Activated CD4-positive, CD25-positive, alpha-beta regulatory T cell (primary cell): ENCODE measurements at places on chromosomes 3 and 15.

DNA sequence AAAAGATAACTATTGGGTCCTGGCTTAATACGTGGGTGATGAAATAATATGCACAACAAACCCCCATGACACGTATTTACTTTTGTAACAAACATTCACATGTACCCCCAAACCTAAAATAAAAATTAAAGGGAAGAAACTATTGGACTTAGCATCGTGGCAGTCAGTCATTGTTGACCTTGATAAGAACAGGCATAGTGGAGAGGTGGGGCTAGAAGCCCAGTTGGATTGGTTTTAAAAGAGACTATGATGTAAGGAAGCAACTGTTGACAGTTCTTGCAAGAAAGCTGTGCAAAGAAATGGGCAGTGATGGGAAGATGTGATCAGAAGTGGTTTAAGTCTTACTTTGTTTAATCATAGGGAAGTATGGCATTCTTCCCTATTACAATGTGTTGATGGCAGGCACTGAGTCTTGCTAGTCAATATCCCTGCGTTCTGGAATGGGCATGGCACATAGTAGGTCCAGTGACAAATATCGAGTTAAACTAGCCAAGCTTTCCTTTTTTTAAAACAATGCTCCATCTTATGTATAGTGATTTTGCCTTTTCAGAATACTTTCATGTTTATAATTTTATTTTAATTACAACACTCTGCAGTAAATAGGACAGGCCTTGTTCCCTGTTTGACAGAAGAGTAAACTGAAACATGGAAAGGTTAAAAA is 37.9 kb downstream of the CAPN7 start:
- no peak for DNase-seq

DNA sequence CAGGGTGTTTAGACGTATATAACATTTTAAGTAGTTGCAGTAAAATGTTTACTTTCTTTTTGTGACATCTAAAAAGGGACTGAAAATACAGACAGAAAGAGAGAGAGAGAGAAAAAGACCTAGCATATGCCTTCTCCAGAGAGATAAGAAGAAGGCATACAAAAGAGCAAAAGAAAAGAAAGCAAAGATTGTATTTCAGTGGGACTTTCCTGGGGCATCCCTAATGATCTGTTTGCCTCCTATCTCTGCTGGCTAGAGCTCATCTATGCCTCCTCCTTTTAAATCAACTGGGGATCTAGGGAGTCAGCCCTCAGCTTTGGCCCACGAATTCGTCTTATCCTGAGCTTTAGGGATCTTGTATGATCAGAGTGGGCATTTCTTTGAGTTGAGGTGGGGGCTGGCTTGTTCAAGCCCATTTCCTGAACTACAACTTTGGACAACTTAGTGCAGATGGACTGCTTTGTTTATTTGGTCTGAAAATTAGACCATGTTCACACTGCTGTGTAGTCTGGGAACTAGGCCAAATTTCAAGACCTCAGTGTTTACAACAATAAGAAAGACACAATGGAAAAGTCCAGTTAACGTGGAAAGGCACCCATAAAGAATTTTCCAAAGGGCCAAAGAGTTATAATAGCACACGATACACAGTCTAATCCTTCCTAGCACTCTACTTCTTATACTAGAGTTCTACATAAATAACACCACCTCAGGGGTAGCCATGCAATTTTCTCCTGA is 61.0 kb downstream of the ATP8B4 start:
- no peak for DNase-seq

- DNase-seq, result no peak
These were observed 97.3 kb downstream of the XXYLT1 start for GRCh38 chr3:195173657-195174056.

DNA sequence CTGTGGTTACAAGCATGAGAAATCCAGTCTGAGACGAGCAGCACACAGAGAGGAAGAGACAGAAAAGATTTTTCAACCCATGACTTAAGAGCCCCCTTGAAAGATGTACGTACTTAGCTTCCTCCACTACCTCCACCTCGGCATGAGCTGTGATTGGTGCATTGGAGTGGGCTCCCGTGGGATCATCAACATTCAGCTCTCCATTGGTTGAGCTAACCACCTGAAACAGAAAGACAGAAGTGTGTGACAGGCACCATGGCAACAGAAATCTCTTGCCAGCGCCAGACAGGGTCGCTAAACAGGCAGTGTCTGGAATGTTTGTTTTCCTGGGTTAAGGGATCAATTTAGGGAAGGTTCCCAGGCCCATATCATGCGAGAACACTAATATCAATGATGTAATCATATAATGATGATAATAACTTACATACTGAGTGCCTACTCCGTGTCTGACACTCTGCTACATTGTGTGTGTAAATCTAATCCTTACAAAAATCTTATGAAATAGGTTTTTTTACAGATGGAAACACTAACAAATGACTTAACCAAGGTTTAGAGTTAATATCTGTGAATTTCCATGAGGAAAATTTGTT is 17.5 kb upstream of the PPIB start:
- no peak for DNase-seq

DNA sequence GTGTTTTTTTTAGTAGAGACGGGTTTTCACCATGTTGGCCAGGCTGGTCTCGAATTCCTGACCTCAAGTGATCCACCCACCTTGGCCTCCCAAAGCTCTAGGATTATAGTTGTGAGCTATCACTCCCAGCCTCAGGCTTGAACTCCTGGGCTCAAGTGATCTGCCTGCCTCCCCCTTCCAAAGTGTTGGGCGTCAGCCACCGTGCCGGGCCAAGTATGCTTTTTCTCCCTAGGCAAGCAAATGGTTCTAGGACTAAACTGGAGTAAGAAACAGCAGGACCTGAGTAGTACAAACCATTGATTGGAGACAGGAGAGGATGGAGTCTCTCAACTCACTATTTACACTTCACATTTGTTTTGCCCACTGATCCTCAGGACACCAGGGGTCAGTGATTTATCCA is 4.6 kb upstream of the PTPN9 start:
- no peak for DNase-seq

GRCh38 chr3:22862111-22862510 is 341.0 kb upstream of the UBE2E2 start:
- DNase-seq, result no peak

DNA sequence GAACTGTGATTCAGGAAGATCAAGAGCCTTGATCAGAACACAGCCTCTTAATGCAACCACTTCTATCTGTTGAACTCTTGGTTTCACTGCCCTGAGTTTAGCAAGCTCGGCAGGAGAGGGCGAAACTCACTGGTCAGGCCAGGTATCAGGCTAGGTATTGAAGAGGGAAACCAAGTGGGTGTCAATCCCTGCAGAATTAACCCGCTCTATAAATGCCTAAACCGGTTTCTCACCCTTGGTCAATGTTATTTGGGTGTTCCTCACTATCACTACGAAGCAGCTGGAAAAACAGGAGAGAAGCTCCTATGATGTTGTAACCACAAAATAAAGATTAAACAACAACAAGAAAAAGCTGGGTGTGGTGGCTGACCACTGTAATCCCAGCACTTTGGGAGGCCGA is 23.9 kb downstream of the LIPH start:
- DNase-seq, result no peak

DNA sequence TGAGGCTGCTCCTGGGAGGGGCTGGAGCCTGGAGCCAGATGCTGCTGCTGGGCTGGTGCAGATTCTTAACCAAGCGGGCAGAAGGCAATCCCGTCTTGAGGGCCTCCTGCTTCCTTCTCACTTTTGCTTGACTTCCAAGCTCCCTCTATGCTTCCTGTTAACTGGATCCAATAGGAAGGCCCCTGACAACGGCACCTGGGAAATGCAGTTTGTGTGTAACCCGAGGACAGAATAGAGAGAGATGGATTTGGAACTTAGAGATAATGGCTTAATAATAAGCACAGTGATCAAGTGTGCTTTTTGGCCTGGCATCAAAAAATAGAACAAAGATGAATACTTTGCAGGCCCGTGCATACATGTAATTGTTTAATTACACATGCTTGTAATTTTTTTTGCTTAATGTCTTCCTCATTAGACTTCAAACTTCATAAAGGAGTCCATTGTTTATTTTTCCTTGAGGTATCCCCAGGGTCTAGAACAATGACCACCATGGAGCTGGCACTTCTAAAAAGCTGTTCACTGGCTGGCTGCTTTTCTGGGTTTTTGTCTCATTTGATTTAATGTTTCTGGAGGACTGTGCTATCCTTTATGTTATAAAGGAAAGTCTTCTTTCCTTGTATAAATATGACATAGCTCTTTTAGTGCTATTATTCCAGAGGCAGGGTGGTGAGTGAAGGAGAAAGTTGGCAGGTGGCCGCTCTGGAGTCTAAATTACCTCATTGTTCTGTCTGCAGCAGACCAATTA is 63.3 kb upstream of the MITF start:
- DNase-seq, result no peak

DNA sequence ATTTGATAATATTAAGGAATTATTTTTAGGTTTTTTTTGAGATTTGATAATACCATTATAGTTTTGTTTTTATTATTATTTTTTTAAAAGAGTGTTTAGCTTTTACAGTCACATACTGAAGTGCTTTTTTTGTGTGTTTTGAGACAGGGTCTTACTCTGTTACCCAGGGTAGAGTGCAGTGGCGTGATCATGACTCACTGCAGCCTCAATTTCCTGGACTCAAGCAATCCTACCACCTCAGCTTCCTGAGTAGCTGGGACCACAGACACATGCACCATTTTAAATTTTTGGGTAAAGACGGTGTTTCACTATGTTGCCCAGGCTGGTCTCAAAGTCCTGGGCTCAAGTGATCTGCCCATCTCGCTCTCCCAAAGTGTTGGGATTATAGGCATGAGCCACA is 73.0 kb downstream of the SUMF1 start:
- no peak for DNase-seq

DNA sequence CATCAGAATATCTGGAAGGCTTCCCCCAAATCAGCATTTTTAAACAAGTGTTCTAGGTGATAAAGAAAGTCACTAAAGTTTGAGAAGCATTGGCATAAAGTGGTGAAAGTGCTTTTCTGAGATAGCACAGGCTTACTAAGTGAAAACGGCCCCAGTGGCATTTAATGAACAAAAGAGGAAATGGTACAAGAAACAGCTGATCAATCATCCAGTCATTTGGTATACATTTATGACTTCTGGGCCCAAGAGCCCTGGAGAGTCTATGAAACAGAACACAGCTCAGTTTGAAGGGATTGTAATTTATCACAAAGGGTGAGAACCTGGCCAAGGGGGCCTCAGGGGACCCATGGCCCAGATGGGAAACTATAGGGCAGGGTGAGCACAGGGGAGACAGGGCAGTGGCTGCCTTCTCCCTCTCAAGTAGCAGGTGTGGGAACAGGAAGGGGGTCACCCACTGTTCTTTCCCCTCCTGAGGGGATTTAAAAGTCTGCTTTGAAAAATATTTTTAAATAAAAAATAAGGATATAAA is 265.5 kb upstream of the ROPN1 start:
- DNase-seq, result no peak
